Anterior cingulate cortex (tissue), 58 donors: ENCODE measurements at places on chromosomes 7 and 10.

DNA sequence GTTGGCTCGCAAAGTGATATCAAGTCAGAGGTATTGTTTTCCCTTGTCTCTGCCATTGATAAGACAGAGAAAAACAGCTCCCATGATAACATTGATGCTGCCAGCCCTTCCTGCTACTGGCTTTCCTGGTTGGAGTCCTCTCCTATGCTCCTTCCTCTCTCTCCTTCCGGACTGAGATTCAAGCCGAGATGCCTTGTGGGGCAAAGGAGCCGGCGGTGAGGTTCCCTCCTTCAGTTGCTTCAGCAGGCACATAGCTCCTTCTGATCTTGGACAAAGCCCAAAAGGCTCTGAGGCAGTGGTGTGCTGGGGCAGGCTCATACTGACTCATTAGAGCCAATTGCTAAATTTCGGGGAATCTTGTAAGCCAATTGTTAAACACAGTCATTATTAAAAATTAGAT is 8.8 kb upstream of the ZCCHC24 start:
- no peak for DNase-seq

DNA sequence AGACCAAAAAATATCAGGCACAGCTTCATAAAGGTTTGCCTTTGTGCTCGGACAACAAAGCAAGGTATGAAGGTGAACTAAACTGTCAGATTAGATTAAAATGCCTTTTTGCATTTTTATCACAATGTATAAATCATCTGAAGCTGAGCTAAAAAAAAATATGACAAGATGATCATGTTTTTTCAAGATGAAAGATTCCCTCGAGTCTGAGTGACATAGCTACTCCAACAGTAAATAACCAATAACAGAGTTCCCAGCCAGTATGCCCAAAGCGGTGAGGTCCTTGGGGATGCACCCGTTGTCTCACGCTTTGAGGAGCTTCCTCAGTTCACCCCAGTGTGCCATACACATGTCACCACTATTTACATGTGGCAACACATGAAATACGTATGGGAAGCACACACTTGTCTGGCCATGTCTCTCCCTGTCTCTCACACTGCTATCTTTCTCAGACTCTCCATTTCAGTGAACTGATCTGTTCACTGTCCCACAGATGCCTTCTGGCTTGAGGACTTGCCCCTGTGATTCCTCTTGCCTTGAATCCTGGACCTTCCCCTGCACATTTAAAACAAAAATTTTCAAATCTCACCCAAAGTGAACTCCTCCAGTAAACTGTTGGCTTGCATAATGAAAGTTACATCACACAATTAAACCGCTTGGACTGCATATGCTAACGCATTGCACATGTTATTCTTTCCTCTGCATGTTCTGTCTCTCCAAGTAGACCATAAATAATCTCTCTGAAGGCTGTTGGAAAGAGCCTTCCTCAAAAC is 2.6 kb upstream of the PIK3CG start:
- DNase-seq, result no peak

GRCh38 chr10:91210435-91210834 is 10.0 kb upstream of the PCGF5 start:
- no peak for DNase-seq

- no peak for DNase-seq
Observed at GRCh38 chr7:108561047-108561619, 8.4 kb downstream of the THAP5 start.

- no peak for DNase-seq
Observed at GRCh38 chr7:115600207-115600606, 430.4 kb downstream of the TFEC start.

DNA sequence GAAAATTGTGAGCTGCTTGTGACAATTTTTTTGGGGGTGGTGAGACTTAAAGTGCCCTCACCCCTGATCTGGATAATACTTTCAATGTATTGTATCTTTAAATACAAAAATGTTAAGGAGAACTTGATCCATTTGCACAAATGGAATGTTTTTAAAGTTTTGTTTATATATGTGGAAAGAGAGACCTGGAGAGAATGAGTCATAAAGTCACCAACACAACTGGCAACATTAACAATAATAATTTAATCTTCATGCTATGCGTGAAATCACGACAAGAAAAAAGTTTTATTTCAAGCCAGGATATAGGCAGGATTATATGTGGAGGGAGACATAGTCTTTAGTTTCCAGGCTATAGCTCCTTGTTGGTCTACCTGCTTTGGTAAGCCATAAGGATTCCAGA is 537.5 kb downstream of the GPAM start:
- no peak for DNase-seq

- no peak for DNase-seq
Observed at GRCh38 chr10:124650820-124651401, 93.3 kb downstream of the FAM53B start.

- no peak for DNase-seq
Observed at GRCh38 chr10:129914153-129914855, 49.8 kb downstream of the EBF3 start.

- DNase-seq, result no peak
Observed at GRCh38 chr7:19404912-19405329, 259.7 kb upstream of the FERD3L start.

DNA sequence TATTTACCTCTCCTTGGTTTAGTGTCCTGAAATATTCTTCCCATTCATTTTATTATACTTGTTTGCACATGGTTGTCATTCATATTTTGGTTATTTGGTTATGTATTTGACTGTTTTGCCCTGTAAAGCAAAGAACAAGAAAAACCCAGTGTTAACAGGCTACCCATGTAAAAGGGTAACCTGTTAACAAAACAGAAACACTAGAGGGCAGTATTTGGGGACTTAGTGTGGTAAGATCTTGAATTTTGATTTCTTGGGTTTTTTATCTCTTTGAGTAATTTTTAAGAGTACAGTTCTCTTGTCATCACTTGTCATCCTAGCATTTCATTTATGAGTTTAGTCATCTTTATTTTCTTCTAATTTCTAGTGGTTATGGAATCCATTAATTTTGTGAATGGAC is 51.3 kb downstream of the POLL start:
- no peak for DNase-seq

DNA sequence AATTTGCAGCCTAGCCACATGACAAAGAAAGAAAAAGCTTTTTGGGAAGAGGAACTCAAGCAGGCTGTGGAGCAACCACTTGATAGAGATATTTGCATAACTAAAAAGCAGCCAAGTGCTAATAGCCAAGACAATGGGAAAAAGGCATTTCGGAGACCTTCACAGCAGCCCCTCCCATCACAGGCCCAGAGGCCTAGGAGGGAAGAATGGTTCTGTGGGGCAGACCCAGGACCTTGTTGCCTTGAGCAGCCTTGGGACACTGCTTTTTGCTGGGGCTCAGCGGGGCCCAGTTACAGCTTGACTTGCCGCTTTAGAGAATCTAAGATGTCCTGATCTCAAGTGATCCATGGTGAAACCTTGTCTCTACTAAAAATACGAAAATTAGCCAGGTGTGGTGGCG is 38.5 kb downstream of the FAM149B1 start:
- no peak for DNase-seq

DNA sequence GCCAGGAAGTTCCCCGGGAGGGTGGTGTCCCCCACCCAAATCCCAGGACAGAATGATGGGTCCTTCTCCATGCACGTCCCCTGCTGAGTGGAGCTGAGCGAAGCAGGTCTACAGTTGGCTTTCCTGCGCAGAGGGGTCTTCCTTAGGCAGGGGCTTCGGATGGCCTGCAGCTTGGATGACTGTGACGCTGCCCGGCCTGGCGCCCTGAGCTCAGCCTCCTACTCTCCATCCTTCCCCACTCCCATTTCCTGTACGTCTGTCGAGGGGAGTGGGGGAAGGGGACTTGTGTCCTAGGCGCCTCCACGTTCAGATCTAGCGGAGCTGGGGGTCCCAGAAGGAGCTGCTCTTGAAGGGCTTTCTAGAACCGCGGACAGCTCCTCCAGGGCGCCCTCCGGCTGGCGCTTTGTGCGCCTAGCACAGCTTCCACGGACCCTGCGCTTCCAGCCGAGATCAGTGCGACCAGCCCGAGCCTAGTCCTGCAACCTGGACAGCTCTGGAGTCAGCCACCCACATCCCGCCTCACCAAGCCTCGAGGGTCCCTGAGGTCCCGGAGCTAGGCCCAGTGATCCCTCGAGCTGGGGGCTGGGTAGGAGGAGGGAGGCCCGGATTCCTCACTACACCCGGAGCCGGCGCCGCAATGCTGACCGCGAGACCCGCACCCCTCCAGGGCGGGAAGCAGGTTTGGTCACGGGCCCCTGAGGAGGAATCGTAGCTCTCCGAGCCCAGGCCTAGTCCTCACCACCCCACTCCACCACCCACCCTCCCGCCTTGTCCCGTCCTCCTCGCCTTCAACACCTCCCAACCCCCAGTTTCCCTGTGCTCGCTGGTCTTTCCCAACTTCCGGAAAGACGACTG is 1.9 kb downstream of the GRID1 start:
- no peak for DNase-seq

DNA sequence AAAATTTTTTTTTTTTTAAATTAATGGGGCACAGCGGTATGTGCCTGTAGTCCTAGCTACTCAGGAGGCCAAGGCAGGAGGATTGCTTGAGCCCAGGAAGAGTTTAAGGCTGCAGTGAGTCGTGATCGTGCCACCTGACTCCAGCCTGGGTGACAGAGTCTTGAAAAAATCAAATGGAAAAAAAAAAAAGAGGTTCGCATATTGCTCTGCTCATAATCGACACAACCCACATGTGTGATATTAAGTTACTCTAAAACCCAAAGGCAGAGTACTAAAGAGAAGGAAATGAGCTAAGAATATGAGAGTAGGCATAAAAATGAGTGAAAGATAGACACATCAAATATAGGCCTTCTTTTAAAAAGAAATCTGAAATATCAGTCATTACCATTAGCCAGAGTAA is 66.3 kb downstream of the IGF2BP3 start:
- no peak for DNase-seq

GRCh38 chr7:1401011-1401410 is 58.3 kb downstream of the MICALL2 start:
- no peak for DNase-seq

DNA sequence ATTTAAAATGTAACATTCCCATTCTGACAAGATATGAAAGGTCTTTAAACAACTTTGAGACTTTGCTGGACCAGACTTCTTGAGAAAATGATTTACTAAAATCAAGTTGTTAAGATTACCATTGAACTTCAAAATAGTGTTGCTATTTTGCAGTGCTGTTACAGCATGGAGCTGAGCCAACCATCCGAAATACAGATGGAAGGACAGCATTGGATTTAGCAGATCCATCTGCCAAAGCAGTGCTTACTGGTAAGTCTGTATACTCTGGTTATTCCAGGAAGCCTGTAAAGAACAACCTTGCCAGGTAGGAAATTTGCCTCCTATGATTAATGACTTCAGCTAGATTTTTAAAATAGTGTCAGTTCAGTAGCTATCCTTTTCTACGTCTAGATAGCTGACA is 18.8 kb downstream of the TNKS2 start:
- DNase-seq, result no peak

GRCh38 chr10:50992972-50993766 is 81.1 kb upstream of the PRKG1 start:
- DNase-seq, result no peak

DNA sequence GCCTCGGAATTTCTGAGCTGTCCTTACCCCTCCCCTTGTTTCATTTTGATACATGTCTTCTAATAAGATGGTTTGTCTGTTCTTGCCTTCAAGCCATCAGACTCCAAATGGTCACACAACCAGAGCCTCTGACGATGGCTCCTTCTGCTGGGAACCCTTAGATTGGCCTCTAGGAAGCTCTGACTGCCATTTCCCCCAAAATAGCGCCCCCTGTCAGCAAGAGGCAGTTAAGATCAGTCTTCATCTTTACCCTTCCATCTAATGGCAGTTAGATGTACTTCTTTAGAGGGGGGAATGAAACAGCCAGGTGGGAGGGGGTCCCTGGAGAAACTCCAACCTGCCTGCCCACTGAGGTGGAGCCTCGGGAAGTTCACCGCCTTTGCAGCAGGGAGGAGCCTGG is 85.8 kb upstream of the GPR22 start:
- no peak for DNase-seq

DNA sequence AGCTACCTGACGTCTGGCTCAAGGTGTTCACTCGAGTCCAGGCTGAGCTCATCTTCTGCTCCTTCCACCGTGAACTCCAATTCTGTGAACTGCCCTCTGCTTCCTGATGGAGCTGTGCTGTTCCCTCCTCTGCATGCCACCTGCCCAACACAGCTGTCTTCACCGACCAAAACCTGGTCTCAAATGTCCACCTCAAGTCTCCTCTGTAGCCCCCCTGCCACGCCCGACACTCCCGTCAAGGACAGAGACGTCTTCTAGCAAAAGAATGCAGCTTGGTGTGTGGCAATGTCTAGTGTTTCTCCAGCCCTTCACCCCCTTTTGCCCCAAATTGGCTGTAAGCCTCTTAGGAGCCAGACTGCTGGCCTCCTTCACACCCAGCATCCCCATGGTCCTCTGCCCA is 305.1 kb downstream of the DNAJB6 start:
- DNase-seq, result no peak

- peak; percentile 40 for DNase-seq
Observed at GRCh38 chr7:71752171-71752935, 620.4 kb downstream of the GALNT17 start.

DNA sequence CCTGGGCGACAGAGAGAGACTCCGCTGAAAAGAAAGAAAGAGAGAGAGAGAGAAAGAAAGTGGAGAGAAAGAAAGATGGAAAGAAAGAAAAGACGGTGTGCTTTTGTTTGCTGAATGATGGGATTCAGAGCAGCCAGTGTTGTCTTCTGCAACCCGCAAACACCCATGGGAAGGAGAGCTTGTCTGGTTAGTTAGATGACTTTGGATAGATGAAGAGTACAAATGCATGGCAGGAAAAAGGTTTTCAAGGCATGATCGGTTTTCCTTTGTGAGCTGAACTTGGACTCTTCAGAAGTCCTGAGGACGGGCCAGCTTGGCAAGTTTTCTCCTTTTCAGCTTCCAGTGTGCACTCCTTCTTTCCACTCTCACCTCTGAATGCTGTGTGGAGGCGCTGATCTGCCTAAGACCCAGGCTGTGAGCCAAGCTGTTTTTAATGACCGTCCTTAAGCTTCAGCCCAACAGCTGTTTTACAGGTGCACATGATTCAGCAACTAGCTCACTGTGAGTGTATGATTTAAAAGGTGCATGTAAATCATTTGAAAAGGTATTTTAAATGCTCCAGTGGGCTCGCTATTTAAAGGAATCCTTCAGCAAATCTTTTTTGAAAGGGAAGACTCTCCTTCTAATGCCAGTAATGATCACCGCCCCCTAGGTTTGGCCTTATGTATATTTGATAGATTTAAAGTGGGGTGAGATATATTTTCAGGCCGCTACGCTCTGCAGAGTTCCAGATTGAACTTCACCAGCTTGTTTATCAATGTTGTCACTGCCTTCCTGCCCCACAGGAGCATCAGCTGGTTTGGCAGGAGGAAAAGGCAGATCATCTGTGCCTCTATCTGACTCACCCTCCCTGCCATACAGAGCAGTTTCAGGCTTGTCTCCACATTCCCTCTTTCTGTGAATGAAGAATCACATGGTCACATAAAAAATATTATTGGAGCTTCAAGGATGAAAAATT is 115.0 kb downstream of the PLXDC2 start:
- DNase-seq, result no peak

DNA sequence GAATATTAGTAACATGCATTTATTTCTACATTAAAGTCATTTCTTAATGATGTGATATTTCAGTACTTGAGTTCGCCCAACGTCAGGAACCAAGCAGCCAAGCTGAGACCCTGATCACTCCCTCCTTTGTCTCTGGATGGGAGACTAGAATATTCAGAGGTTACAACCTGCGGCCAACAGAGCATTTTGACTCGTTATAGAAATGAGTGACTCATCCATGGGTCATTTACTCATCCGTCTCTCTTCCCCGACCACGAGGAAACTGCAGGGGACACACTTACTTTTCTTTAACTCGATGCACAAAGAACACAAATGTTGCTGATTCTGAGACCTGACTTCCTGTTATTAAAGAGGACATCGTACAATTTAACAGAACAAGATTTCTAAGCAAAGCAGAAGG is 343.3 kb downstream of the FRMD4A start:
- no peak for DNase-seq
